ENCODE measurements at places on chromosomes 11 and 22. TPM values are rescaled to one million over a fixed set of nuclear protein-coding genes. Genes with fewer than 3 reads are reported as not detected.

FGF4 gene
- total RNA-seq = not detected

KRTAP5-2 gene
- not detected for total RNA-seq

MRPL48 gene
- total RNA-seq = 25.5 TPM

SPON1 gene
- total RNA-seq = 3.5 TPM

TENM4 gene
- total RNA-seq = 53.4 TPM

F2 gene
- 0.13 TPM for total RNA-seq

FLRT1 gene
- under 0.01 TPM for total RNA-seq

ENTHD1 gene
- total RNA-seq = not detected

CCT8L2 gene
- total RNA-seq = not detected

PDGFD gene
- total RNA-seq = 5.2 TPM

CADM1 gene
- 51.8 TPM for total RNA-seq

SLC1A2 gene
- not detected for total RNA-seq

OR5P2 gene
- total RNA-seq = not detected

CNGA4 gene
- under 0.01 TPM for total RNA-seq

NXPE1 gene
- total RNA-seq = not detected

MISFA gene
- total RNA-seq = not detected

FJX1 gene
- 35.0 TPM for total RNA-seq

GGTLC2 gene
- not detected for total RNA-seq

KDM4D gene
- 1.8 TPM for total RNA-seq

MIAT gene
- 2.3 TPM for total RNA-seq

FAM89B gene
- 115 TPM for total RNA-seq

OR8A1 gene
- not detected for total RNA-seq

MAJIN gene
- total RNA-seq = not detected

KRTAP5-7 gene
- total RNA-seq = not detected

SCN3B gene
- under 0.01 TPM for total RNA-seq

ZNF70 gene
- 2.8 TPM for total RNA-seq

FAM181B gene
- total RNA-seq = 0.33 TPM

SULT4A1 gene
- 0.51 TPM for total RNA-seq

C11orf97 gene
- total RNA-seq = not detected

MIOX gene
- total RNA-seq = 0.33 TPM
